ENCODE measurements at places on chromosomes 3 and 15.

DNA sequence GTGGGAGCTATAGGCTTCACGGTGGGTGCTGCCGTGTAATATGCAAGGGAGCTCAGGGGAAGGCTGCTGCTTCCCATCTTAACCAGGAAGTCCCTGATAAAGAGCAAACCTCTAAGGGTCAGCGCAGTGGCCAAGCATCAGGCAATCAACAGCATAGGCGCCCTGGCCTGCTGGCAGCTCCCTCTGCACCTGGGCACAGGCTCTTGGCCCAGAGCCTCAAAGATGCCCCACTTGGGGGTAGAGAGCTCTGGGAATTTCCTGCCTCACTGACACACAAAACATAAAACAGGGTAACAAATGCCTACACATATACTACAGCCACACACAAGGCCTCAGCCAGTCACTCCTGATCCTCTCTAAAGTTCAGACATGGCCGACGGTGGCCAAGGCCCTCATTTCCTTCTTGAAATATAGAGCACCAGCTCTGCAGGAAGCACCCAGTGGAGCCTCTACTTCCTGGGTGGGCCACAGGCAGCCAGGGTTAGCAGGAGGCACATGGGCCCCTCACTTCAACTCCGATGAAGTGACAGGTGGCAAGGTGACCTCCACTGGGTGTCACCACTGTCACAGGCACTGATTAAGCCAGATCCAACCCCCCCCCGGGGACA lies 20.5 kb downstream of the SLC41A3 start:
- no peak for ATAC-seq

GRCh38 chr15:100210338-100210737 lies 131.4 kb downstream of the ADAMTS17 start:
- ATAC-seq: no peak

DNA sequence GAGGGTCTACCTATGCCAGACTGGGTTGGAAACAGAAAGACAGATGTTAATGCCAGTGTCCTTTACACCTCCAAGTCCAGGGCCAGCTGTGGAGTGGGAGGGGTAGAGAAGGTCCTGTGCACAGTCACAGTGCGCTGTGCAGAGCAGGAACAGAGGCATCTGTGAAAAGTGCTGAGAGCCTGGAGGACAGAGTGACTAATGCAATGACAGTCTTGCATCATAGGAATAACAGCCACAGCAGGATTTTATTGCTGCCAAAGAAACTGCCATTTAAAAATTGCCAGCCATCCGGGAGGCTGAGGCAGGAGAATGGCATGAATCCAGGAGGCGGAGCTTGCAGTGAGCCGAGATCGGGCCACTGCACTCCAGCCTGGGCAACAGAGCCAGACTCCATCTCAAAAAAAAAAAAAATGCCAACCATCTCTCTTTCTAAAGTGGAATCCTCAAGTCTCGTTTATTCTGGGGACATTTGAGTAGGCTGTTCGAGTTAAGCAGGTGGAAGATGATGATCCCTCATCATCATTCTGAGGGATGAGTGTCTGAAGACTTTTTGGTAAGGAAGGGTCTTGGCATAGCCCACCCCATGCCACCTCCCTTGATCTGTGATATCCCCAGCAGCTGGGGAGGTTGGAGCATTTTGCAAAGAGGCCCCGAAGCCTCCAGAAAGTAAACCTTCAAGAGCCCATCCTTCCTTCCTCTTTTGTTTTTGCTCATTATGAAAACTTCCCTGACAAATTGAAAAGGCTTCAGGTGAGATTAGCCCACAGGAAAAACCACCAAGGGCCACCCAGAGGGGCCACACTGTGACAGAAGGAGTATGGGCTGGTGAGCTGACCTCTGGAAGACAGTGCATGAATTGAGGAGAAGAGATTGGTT lies 7.7 kb downstream of the CCR2 start:
- ATAC-seq: no peak

DNA sequence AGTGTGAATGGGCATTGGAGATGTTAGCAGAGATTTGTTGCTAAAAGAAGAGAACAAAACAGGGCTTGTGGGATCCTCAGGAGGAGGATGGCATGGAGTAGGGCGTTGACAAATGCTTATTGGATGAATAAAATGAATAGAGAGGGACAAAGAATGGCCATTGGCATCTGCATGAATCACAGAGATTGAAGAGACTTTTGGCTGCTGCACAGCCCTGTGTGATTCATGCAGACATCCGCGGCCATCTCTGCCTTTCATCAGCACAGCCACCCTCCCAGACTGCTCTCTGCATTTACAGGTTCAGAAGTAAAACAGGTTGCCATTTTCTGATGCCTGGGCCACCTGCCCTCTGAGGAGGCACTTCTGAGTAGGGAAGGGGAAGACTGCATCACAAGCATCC lies 397.9 kb downstream of the EPHB1 start:
- no peak for ATAC-seq

- no peak for ATAC-seq
Measured at GRCh38 chr15:67613708-67614107, 71.2 kb downstream of the MAP2K5 start.

DNA sequence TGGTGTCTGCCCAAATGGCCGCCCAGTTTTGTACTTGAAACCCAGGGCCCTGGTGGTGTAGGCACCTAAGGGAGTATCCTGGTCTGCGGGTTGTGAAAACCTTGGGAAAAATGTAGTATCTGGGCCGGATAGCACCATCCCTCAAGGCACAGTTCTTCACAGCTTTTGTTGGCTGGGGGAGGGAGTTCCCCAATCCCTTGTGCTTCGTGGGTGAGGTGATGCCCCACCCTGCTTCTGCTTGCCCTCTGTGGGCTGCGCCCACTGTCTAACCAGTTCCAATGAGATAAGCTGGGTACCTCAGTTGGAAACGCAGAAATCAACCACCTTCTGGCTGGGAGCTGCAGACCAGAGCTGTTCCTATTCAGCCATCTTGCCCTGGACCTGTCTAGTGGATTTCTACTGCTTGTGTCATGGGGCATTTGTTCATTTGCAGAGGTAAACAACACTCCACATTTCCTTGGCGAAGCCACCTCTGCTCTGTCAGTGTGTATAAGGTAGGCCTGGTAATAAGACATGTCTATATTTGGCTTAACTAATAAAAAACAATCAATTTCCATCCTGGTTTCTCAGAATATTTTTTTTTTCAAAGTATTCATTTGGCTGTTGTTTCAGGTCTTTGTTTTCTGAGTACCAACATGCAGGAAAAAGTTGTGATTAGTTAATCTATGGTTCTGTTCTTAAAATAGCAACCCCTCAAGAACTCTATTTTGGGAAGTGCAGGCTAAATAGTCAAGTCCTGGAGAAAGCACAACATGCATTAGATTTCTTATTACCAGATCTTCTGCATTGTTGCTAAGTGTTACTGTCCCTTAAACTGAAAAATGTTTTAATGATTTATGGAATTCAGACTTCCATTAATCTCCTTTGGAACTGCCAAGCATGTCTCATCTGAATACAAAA lies 304.3 kb downstream of the ZIC1 start:
- ATAC-seq: no peak

DNA sequence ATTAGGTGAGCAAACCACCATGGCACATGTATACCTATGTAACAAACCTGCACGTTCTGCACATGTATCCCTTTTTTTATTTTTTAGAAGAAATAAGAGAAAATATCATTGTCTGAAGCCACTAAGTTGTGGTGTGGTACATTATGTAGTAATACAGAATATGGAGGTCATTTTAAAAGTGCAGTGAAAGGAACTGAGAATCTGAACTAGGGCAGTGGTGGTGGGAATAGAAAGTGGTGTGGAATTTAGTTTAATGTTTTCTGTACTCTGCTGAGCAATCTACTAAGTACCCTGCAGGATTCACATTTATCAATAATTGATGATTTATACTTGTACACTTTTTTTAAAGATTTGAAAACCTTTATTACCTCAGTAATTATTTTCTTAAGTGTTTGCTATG lies 283.5 kb downstream of the CHL1 start:
- ATAC-seq: no peak

GRCh38 chr15:74906067-74906449 lies 593 bp downstream of the FAM219B start:
- ATAC-seq: peak; percentile 43

DNA sequence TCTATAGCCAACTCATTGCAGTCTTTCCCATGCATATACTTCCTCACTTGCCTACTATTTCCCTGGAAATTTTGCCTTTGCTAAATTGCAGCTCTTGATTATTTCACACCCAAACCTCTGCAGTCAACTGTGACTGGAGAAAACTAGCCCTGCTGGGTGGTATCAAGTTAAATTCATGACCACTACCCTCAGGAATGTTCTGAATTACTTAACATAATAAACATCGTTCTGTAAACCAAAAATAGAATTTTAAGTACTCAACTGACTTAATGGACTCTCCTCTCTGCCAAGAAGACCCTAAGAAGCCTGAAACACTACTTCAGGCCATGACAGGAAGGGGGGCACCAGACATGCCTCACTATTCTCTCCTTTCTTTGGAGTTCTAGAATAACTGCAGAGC lies 1278.0 kb upstream of the GBE1 start:
- no peak for ATAC-seq

DNA sequence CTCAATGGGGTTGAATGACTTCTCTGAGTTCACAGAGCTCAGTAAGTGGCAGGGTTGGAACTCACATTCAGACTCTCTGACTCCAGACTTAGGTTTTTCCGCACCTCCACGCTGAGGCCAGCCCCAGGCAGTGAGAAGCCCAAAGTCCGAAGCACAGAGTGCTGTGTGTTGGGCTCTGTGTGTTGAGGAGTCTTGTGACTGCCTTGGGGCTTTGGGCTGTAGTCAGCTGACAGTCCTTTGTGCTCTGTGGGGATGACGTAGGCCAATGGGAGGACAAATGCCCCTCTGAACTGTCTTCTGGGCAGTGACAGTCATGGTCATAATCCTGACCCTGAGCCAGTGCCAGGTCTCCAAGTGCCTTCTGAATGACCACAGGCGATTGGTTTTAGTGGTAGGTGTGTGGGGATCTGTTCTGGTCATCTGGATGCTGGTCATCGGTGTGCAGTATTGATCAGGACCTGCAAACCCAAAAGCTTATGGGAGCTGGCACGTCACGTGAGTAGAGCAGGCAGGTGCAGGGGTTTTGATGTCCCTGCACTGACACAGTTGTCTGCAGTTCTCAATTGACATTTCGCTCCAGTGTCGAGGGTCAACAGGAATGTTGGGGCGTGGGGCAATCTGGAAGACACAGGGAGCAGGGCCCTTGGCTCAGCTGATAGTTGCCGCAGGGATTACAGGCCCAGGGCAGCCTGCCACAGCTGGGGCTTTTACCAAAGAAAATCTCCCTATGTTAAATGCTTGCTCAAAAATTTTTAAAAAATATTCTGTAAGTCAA lies 45.3 kb downstream of the CAPN3 start:
- ATAC-seq: no peak

- no peak for ATAC-seq
Measured at GRCh38 chr15:101489599-101490407, at the start of gene PCSK6. Gene PCSK6, minus strand, starts transcription at chr15:101489707. Its CDS starts 37 bp downstream, at chr15:101489670.

DNA sequence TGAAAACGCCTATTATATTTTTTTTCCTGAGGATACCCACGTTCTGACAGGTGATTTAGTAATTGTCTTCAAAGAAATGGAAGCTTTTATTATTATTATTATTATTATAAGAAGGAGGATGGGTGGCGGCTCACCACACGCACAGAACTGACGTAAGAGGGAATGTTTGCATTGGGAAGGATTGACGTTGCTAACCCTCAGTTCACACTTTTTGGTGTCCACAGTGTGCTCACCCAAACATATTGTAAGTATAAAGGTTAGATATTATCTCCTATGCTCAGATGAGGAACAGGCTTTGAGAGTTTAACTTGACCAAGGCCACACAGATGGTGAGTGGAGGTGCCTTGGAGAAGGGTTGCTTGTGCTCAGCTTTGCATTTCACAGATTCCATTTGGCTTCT lies 533.5 kb upstream of the TBL1XR1 start:
- no peak for ATAC-seq

DNA sequence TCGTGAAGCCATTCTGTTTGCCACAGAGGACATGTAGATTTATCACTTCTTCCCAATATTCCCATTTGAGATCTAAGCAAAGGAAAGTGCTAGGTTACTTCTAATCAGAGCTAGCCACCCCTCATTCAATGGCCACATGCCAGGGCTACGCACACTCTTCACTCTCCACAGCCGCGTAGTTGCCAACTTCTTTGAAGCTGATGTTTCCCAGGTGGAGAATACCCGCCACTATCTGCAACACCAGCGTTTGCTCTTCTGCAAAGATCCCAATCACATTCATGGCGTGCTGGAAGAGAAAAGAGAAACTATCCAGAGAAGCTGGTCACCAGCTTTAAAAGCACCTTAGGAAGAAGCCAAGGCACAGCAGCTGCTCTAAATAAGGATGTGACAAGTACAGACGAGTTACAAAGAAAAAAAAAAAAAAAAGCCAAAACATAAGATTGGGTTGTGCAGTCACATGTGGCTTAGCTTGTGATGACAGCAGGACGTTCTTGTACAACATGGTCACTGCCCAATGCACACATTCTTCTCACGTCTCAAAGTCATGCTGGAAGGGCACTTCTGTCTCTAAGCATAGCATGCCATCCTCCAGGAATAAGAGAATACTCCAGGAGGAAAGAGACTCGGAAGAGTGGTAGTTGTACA lies 16.4 kb downstream of the LDHAL6B start:
- no peak for ATAC-seq

DNA sequence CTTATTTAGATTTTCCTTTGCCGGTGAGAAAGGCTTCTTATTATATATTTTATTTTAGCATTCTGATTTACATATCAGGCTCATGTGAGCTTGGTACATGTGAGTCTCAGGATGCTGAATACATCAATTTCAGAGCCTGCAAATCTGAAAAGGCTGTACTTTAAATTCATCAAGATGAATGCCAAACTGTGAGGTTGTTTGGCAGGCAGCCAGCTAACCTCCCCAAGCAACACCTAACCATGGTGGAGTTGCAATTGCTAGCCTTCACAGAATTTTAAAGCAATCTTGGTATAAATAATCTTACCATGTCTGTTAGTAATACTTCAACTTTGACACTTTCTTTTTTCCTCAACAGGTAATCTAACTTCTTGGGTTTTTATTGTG lies 252.5 kb downstream of the CDIN1 start:
- no peak for ATAC-seq

- no peak for ATAC-seq
Measured at GRCh38 chr3:102112704-102113230, 263.5 kb downstream of the NFKBIZ start.

- no peak for ATAC-seq
Measured at GRCh38 chr3:152430223-152431002, 161.7 kb downstream of the MBNL1 start.

- ATAC-seq: no peak
Measured at GRCh38 chr15:51139091-51139490, 44.4 kb upstream of the TNFAIP8L3 start.

DNA sequence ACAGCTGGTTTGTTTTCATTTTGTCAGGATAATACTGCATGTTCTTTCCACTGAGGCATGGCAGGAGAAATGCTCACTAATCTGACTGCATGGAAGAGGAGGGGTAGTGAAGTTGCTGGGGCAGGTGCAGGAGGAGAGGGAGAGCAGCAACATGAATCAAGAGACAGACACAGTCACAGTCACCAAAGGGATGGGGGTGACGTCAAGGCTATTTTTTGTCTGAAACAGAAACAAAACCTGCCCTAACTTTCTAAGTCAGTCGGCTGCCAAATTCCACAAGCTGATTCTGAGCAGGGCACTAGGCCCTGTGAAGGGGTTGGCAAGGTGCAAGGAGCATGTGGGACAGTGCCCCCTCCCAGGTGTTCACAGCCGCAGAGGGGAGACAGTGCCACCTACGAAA lies 186.6 kb upstream of the NSMCE3 start:
- no peak for ATAC-seq

- no peak for ATAC-seq
Measured at GRCh38 chr3:48957006-48957705, 32.9 kb upstream of the P4HTM start.
